ENCODE measurements at places on chromosomes 7 and 10.

DNA sequence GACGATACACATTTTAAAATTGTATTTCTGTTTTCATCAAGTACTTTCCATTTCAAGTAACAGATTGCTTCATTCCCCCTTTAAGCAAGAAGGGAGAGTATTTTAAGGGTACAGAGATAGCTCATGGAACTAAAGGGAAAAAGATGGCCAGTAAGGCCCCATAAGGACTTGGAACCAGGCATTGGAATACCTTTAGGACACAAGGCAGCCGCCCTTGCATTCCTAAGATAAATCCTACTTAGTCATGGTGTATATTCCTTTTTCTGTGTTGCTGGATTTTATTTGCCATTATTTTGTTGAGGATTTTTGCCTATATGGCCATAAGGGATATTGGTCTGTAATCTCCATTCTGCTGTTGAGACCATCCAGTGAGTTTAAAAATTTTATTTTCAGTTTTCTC, 49.2 kb downstream of the BTRC start:
- no peak for DNase-seq

GRCh38 chr10:73097305-73097670, 622 bp upstream of the P4HA1 start:
- no peak for DNase-seq

- DNase-seq: peak; percentile 35
These were observed 45.9 kb downstream of the SVIL start for GRCh38 chr10:29588629-29589421.

- peak; percentile 7 for DNase-seq
These were observed 1.6 kb downstream of the BICC1 start for GRCh38 chr10:58514111-58514770.

- DNase-seq: no peak
These were observed 777.5 kb upstream of the POM121L12 start for GRCh38 chr7:52257890-52258289.

GRCh38 chr7:112357136-112357535, 93.1 kb upstream of the IFRD1 start:
- no peak for DNase-seq

GRCh38 chr10:75072727-75073126, 38.7 kb upstream of the SAMD8 start:
- no peak for DNase-seq

GRCh38 chr10:119447823-119448546, 94.5 kb downstream of the RGS10 start:
- DNase-seq: no peak

DNA sequence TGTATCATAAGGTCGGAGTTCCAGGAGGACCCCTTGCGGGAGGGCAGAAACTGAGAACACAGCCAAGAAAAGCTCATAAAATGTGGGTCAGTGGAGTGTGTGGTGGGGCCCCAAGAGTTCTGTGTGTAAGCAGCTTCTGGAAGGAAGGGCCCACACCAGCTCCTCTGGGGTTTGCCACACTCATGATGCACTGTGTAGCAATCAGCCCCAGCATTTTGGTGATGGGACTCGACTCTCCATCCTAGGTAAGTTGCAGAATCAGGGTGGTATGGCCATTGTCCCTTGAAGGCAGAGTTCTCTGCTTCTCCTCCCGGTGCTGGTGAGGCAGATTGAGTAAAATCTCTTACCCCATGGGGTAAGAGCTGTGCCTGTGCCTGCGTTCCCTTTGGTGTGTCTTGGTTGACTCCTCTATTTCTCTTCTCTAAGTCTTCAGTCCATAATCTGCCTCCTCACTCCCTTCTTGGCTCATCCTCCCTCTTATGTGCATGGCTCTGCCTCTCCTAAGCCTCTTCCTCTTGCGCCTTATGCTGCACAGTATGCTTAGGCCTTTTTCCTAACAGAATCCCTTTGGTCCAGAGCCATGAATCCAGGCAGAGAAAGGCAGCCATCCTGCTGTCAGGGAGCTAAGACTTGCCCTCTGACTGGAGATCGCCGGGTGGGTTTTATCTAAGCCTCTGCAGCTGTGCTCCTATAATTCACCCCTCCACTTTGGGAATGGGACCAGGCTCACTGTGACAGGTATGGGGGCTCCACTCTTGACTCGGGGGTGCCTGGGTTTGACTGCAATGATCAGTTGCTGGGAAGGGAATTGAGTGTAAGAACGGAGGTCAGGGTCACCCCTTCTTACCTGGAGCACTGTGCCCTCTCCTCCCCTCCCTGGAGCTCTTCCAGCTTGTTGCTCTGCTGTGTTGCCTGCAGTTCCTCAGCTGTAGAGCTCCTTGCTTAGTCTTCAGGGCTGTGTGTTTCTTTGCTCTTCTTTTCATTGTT, 17.8 kb downstream of the PRSS2 start:
- DNase-seq: no peak

DNA sequence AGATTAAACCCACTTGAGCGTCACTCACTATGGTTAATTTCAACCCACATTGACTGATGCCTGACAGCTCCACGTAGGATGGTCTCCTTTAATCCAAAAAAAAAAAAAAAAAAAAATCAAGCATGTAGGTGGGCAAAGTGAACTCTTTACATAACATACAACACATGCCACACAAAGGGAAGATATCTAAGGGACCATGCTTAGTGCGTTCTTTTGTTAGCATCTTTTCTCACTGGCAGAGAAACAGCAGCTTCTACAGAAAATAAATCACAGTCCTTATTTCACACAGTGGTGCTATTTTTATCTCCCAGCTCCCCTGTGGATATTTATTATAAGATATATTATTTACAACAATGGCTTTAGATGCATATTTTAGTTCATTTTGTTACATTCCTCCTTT, 652.0 kb upstream of the CELF2 start:
- no peak for DNase-seq

DNA sequence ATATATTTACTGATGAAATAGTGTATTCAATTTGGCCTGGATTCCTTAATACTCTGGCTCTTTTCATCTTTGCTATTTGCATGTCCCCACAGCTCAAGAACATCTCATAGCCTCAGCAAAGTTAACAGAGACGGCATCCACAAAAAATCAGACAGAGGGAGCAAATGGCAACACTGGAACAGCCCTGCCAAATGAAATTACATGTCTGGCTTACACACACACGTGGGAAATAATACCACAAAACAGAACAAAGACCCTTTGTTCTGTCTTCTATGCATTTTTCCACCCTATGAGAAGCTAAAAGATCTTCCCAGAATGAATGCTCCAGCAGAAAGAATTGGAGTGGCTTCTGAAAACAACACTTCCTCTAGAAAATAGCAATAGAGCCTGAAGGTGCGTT, 139.5 kb downstream of the ALOX5 start:
- DNase-seq: no peak

DNA sequence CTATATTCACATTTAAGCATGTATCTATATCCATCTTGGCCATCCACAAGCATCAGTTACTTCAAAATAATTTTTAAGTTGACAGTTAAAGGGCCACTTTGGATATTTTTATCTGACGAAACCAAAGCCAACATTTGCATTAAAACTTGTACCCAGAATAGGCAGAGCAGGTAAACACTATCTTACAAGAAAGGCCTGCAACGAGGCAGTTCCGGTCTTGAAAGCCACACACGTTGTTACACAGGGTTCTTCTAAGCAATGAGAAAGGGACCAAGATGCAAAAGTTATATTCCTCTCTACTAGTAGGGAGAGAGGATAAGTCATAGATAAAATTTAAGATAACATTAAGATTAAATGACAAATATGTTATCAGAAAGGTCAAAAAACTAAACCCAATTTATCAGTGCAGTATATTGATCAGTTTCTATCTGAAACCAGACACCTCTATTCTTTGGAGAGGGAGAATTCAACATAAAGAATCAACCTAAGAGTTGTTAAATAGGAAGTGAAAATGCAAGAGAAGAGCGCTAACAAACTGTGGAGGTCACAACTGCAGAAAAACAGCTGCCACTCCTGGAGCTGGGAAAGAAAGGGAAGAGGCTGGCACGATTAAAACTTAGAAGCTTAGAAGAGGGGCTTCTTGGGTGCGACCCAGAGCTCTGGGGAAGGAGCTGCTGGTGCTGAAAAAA, 701.3 kb downstream of the TNS3 start:
- DNase-seq: no peak

DNA sequence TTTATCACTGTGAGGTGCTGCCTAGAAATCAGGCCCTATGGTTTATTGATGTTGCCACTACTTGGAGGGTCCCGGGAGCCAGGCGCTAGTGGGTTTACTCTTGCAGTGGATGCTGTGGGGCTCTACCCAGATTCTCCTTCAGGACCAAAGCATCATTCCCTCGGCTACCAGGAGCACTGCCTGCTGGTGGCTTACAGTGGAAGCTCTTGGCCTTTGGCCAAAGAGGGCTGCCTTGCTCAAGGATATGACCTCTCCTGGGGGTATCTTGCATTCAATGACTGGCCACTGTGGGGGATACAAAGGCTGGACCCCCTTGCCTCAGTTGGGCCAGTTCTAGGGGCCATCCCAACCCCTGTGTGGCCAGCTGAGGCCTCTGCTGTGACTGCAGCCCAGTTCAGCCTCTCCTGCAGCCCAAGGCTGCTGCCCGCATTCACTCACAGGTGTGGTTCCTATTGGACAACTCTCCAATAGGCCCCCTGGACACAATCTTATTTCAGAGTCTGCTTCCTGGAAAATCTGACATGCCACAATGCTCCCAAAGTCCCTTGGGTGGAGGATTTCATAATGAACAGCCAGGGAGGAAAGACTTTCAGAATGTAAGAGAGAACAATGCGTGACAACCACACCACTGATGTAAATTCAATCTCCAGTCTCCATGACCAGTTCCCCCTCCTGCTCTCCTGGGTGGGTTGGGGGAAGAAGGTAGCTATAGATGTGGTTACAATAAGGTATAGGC, 196.3 kb downstream of the SNX10 start:
- DNase-seq: no peak

DNA sequence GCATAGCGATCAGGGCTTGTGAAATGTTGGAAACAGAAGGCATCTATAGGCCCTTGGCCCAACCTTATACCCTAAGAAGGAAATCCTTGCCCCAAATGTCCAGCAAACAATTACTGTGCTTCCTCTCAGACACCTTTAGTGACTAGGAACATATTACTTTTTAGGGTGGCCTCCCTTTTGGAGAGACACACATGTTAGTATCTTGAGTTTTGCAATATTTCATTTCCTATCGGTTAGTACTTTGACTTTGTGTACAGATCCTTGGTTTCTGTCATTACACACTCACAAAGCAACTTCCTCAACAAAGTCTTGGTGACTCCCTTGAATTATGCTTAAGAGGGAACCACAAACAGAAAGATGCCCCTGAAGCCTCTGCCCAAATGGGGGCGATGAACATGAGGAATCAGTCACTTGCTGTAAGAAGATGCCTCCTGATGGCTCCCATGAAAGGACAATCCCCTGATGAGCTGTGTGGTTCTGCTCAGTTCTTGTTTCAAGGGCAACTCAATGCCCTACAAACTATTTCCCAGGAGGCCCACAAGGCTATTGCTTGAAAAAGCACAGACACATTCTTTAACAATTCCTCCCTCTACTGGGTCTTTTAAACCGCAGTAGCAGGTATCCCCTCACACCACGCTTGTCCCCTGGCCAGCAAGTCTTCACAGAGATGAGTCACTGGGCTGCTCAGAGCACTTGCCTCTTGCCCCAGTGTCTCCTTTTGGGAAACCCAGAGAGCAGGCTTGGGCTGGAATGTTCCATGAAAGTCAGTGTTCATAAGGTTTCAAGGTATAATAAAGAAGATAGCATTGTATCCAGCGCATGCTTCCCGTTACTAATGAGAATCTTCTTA, 196.2 kb downstream of the FANK1 start:
- DNase-seq: peak; percentile 76

GRCh38 chr10:32000937-32001336, 55.3 kb downstream of the KIF5B start:
- DNase-seq: no peak

DNA sequence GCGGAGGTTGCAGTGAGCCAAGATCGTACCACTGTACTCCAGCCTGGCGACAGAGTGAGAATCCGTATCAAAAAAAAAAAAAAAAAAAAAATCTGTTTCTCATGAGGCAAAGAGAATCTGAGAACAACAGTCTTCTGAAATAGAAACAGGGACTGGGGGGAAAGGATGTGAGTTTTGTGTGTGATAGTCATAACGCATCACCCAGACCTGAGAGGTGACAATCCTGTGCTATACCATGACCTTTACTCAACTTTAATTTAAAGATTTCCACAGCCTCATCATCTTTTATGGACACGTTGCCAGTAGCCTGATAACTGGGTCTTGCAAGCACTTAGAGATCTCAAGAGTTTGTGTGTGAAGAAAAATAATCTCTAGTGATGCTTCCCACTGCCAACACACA, 2.3 kb downstream of the ATXN7L1 start:
- DNase-seq: no peak

GRCh38 chr10:111705021-111705420, 478.5 kb downstream of the GPAM start:
- no peak for DNase-seq

DNA sequence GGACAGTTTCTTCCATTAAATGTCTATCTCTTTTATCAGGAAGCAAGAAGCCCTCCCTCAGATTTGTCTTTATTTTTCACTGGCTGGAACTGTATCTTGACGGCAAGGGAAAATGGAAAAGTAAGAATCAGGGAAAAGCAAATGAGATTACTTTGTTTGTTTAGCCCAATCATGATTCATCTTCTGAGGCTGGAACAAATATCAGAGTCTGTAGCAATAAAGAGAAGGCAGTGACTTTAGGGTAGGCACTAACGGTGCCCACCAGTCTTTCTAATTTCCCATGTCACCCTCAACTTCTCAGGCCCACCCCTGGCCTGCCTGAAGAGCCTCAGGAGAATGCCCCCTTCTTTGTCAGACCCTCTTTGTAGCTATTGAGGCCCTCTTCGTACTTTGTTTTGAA, 36.3 kb upstream of the GOLGA7B start:
- no peak for DNase-seq

GRCh38 chr10:29709484-29710002, 74.8 kb upstream of the SVIL start:
- no peak for DNase-seq

DNA sequence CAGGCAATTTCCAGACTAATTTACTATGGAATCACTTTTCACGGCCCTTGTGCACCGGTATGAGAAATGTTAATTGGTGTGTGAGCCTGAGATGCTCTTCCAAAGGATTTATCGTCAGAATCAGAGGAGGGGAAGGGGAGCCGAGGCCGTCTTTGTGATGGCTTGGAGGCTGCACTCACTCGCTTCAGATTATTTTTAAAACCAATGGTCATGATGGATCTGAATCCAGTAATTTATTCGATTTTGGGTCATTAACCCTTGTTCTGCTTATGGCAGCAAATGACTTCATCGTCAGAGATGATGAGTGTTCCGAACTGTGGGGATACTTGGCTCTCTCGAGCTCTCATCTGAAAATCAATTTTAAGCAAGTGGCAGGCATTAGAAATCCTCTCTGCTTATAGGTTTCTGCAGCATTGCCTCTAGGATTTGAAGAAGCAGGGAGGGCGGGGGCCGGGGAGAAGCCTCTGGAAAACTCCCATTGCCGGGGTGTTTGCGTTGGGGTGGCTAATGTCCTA, 576.3 kb downstream of the LRMDA start:
- no peak for DNase-seq

Measured in astrocyte of the spinal cord (primary cell).